Stimulated activated CD8-positive, alpha-beta memory T cell treated with anti-CD3 and anti-CD28 coated beads, Interleukin-7, amount 100 ng/mL, for 1 hour (primary cell): ENCODE measurements at places on chromosomes 11 and 22.
A peak's percentile ranks its signal among the peaks of the same experiment; 100 is the strongest.

GRCh38 chr11:28223577-28223976 is 115.4 kb downstream of the METTL15 start:
- DNase-seq: no peak

DNA sequence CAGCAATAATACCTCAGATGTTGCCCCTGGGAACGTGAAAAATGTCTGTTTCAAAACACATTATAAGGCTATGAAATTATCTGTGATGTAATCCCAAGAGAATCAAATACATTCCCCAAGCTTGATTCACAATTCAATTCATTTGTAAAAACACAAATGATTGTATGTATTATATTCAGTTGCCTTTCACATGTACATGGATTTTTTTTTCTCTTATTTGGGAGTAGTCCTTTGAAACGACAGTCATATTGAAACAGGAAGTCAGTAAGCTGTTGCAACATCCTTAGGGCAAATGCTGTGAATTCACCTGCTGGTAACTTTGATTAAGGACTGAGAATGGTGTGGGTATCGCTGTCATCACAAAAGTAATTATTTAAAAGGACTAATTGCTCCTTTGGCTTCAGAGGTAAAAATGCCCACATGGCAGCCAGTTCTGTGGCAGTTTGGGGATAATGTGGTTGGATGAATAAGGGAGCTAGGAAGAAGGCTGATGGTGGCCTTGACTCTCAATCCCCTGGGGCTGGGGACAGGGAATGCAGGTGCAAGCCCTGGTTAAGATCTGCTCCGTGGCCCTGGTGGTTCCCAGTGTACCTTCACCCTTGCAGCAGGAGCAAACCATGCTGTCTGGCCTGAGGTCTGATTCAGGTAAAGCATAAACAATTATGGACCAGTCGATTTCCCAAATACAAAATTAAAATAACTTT is 13.2 kb downstream of the EHF start:
- DNase-seq: no peak

DNA sequence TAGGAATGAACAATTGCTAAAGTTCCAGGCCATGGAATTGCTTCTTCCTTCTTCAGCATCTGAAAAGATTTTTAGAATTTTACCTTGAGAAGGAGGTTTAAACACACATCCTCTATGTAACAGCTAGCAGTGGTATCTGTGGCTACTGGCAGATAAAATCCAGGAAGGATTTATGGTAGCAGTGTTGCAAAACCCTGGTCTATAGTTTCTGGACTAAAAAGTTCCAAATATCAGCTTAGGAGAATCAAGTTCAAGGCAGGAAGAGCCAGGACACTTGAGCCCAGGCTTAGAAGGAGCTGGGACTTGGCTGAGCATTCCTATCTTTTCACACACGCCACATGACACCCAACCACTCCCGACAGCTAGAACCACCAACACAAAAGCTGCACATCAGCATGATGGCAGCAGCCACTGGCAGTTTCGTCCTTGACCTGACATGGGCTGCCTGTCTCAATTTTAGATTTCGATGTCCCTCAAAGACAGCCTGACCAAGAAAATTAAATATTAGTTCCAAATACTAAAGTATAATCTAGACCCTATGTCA is 14.1 kb downstream of the LARGE2 start:
- no peak for DNase-seq

DNA sequence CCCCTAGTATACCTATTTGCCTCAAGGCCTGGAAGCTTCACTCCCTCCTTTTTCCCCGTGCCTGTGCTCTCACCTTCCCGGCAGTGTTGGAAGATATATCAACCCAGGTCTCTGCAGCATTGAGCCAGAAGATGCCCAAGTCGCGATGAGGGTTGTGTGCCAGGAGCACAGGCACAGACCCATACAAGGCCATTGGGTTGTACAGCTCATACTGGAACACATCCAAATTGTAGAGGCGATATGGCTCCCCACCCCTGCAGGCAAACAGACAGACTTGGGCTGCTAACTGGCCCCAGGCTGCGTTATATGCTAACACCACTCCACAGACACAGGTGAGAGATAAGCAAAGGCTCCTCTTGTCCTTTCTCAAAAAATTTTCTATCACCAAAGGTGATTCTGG is 10.7 kb upstream of the B3GAT3 start:
- DNase-seq: no peak

DNA sequence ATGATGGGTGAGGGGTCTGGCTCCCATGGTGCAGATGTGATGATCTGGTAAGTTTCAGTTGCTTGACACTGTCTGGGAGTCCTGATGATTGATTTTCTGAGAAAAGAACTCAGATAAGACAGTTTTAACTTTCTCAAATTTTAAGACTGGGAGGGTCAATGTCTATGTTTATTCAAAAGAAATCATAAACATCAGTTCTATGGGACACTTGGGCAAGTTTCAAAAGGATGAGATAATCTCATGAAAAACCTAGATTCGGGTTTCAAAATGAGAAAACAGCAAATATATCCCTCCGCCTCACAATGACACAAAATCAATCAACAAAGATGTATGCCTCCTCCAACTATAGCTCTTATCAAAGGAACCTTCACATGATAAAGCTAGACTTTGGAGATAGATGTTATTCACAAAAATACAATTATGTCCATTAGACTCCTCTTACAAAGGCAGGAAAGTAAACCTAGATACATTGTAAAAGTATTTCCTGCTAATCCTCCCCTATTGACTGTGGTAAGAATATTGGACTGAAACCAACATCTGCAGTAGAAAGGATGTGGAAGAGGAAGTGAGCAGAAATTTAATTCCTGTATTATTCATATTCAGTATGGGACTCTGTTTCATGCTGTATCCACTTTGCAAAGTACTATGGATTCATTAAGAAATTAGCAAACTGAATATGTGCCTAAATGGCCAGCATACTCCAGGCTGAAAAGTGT is 21.6 kb downstream of the SVIP start:
- DNase-seq: no peak

DNA sequence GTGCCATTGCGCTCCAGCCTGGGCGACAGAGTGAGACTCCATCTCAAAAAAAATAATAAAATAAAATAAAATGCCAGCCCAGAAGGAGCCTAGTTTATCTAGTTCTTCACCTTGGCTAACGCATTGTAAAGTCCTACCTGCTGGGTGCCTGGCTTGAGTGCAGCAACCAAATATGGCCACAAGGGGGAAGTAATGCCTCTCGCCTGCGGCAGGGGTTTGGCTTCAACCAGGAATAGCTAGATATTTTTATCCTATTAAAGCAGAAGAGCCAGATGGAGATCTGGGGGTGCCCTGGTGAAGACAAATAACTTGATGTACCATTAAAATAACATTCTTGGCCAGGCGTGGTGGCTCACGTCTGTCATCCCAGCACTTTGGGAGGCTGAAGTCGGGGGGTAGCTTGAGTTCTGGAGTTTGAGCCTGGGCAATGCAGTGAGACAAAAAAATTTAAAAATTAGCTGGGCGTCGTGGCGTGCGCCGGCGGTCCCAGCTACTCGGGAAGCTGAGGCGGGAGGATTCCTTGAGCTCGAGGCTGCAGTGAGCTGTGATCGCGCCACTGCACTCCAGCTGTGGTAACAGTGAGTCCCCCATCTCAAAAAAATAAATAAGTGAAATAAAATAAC is 20.6 kb upstream of the PLEKHB1 start:
- DNase-seq: peak; percentile 41

- DNase-seq: no peak
These were observed at the start of gene OR5A2 for GRCh38 chr11:59426361-59427067. Gene OR5A2, minus strand, starts transcription at chr11:59426413. Its CDS starts 3,460 bp downstream, at chr11:59422953.

GRCh38 chr11:114466742-114467141 is 27.5 kb downstream of the REXO2 start:
- no peak for DNase-seq

DNA sequence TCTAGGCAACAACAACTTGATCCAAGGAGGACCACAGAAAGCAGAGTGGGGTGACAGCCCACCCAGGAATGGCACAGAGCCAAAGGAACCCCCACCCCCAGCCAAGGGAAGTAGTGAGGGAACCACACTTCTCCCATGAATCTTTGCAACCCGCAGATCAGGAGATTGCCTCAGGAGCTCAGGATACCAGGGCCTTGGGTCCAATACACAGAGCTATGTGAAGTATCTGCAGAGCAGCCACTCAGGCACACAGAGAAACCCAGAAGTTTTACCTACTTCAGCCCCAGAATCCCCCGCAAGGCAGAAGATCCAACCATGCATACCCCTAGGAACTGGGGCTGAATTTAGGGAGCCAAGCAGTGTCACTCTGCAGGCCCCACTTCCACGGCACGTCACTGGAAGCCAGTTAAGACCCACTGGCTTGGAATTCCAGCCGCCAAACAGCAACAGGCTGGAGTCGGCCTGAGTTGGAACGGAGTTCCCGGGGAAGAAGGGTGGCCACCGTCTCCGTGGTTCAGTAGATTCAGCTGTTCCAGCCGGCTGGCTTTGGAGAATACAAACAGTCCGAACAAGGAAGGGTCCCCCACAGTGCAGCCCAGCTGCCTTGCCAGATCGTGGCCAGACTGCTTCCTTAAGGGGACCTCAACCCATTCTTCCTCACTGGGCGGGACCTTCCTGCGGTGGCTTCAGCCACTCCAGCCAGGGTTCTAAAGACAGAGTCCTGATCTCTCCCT is 174.1 kb downstream of the TTC28 start:
- no peak for DNase-seq

DNA sequence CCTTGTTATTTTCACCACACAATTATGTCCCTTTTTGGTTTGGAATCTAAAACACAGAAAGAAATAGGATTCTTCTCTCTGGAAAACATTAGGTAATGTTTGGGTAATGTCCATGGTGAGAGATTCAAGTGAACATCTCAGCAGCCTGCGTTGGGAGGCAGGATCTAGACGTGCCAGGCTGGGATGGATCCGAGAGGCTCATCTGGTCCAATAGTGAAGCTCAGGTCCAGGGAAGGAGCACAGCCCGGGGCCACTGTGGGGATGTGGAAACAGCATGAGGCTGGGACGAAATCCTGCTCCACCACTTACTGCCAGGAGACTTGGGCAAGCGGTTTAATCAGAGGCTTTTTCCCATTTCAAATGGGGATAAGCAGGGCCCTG is 109.9 kb downstream of the CSNK2A3 start:
- no peak for DNase-seq

GRCh38 chr11:110430267-110431050 is 711 bp downstream of the FDX1 start:
- DNase-seq: no peak

- DNase-seq: no peak
These were observed 658 bp downstream of the ACY3 start for GRCh38 chr11:67649634-67650510.

DNA sequence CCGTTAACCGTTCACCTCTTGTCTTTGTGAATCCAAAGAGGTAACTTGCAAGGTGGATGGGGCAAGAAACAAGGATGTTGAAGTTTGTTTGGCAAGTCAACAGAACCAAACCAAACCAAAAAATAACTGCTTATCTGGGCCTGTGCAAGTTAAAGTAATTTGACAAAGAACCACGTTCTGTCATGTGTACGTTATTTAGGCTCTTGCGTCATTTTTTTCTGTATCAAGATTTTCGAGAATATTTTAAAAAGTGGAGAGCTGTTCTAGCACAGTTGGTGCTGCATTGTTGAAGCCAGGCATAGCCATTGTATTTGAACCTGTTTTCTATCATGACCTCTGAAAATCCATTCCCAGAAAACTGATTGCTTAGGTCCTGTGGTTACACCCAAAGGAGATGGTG is 55.1 kb downstream of the PARVA start:
- no peak for DNase-seq

GRCh38 chr22:50473088-50473487 is 1.7 kb downstream of the SBF1 start:
- no peak for DNase-seq

- no peak for DNase-seq
These were observed 35.4 kb downstream of the SLN start for GRCh38 chr11:107676336-107677057.

- DNase-seq: no peak
These were observed 6.0 kb downstream of the RPL3 start for GRCh38 chr22:39313258-39314001.

- no peak for DNase-seq
These were observed 727.1 kb downstream of the NELL1 start for GRCh38 chr11:21396342-21397008.

- no peak for DNase-seq
These were observed 1.7 kb upstream of the RTN4RL2 start for GRCh38 chr11:57458410-57459163.

DNA sequence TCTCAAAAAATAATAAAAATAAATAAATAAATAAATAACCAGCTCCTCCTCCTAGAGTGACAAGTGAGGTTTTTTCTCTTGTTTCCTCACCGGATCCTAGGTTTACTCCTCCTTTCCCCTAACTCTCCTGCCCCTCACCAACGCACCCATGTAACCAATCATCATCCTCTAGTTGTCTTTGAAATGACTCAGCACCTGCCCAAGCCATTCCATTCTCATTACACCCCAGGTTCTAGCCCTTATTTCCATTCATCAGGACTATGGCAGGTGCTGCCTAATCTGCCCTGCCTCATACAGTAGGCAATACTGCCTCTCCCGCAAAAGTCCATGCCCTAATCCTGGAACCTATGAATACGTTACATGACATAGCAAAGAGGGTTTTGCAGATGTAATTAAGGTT is 60.4 kb downstream of the BUD13 start:
- no peak for DNase-seq

DNA sequence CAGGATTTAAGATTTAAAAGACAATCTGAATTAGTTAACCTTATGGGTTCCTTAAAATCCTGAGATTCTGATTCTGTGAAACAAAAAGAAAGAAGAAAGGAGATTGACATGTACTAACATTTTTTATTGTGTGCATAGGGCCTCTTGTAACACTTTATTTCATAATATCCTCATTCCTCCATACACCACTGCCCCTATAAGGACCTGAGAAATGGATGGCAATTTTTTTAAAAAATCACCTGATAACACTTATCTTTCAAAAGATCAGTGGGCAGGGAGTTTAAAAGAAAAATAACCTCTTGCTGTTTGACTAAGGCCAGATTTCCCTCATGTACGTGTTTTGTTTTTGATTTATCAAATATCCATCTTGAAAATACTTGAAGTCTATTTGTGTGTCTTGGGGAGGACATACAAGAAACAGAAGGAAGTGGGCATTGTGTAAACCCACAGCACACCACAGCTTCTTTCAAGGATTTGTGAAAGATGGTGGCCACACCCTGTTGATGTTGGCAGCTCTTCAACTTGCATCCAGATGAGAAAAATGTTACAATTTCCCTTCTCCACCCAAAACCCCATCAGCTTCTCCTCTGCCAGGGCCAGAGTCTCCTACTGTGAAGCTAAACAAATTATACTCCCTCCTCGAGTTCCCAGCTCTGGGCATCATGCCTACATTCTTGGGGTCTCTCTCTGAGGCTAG is 35.0 kb upstream of the MPEG1 start:
- DNase-seq: no peak

- DNase-seq: no peak
These were observed 23.2 kb downstream of the ISX start for GRCh38 chr22:35089139-35089538.
